Mammary microvascular endothelial cell (primary cell): ENCODE measurements at places on chromosomes 6 and 20. TPM values are rescaled to one million over a fixed set of nuclear protein-coding genes. Genes with fewer than 3 reads are reported as not detected.

Gene SLC35F1
- total RNA-seq, result not detected in 2 replicates

Gene CNKSR3
- 15.0 and 16.3 TPM in 2 replicates for total RNA-seq

Gene VGLL2
- total RNA-seq, result not detected in 2 replicates

Gene TINAG
- total RNA-seq, result not detected in 2 replicates

Gene WFDC12
- total RNA-seq, result not detected in 2 replicates

Gene RNF182
- 4.2 and 5.3 TPM in 2 replicates for total RNA-seq

Gene SLC17A1
- total RNA-seq, result not detected in 2 replicates

Gene FAM209B
- not detected in 2 replicates for total RNA-seq

Gene ILRUN
- 34.4 and 37.7 TPM in 2 replicates for total RNA-seq

Gene TM9SF4
- total RNA-seq, result 29.7 and 31.0 TPM in 2 replicates

Gene BPIFB4
- not detected in 2 replicates for total RNA-seq

Gene IGF2R
- 39.5 and 40.7 TPM in 2 replicates for total RNA-seq

Gene LY6G6D
- total RNA-seq, result not detected in 2 replicates

Gene OR5V1
- total RNA-seq, result not detected in 2 replicates

Gene USP49
- 1.8 and 1.9 TPM in 2 replicates for total RNA-seq

Gene NEURL2
- 2.2 and 2.3 TPM in 2 replicates for total RNA-seq
